ENCODE measurements at places on chromosomes 3 and 15.

DNA sequence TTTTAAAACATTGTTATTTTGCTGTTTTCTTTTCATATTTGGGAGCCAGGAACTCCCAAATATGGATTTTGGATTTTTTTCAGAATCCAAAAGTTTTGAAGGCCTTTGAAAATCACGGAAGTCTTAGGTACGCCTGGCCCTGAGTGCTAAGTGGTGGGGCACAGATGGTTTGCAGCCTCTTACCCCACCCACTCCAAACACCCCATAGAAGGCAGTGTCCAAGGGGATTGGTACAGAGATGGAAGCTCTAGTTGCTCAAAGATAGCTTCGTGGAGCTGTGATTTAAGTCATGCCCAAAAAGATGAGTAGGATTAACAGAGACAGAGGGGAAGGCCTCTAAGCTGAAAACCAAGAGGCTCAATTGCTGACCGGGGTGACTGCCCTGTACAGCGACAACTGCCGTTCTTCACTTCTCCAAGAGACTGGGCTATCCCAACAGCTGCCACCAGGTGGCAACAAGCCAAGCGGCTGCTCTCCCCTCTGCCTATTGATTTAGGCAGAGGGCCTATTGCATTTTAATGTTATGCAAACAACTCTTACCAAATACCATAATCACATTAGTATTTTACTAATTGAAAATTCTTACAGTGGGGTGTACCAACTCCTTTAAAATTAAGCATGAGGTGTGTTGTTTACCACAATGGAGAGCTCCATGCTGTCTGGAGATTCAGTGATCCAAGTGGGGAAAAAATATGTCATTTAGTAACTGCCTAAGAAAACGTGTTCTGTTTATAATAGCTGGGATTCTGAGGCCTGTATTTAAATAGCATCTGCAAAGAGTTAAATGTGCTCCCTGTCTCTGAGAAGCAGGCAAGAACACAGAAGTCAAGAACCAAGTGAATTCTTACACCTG is 64.0 kb upstream of the C15orf61 start:
- DNase-seq, result peak; percentile 75

DNA sequence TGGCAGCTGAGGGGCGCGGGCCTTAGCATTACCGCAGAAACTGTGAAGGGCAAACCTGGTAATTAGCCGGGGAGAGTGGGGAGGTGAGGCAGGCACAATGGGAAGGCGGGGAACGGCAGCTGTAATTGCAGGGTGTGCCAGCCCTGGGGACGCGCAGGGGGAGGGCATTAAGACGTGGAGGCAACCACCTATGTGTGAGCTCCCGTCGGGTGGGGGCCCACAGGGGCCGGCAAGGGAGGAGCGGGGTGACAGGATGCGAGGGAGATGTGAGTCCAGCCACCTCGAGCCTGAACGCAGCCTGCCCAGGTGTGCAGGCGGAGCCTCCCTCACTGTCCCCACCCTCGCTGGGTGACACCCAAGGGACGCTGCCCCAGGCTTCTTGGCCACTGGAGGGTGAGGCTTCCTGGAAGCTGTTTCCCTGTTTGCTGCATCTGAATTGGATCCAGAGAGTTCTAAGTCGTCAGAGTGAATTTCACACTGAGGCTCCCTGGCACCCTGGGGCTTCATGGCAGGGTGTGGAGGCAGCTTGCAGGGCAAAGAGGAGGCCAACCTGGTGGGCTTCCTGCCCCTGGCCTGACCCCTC is 130.6 kb upstream of the MEF2A start:
- DNase-seq, result no peak

DNA sequence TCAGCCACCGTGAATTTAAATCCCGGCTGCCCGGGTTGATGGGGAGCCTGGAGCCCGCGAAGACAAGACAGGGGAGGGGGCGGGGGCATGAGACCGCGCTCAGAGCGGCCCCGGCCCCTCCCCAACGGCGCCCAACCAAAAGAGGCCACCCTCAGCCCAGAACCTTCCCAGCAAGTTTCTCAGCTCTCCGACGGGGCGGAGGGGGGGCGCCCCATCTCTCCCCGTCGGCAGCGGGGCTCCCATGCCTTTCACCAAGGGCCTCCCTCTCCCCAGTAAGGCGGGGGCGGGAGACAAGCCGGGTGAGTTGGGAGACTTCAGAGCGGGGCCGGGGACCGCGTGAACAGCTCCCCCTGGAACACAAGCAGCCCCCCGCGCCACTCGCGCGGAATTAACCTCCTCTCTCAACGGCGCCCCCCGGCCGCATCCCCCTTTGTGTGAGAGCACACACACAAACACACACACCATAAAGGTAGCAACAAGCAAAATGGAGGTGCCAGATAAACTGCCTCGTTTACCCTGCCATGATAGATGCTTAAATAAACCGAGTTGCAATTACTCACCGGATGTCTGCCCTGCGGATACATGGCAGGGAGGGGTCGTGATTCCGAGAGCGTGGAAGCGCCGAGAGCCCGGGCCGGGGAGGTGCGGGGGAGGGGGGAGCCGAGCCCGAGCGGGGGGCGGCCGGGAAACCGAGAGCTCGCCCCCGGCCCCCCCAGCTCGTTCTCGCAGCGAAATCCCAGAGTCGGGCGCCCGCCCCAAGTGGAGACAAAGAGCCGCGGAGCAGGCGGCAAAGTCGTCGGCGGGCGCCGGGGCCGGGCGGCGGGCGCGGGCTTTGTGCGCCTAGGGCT is 1.3 kb downstream of the TLE3 start:
- DNase-seq, result peak; percentile 38

DNA sequence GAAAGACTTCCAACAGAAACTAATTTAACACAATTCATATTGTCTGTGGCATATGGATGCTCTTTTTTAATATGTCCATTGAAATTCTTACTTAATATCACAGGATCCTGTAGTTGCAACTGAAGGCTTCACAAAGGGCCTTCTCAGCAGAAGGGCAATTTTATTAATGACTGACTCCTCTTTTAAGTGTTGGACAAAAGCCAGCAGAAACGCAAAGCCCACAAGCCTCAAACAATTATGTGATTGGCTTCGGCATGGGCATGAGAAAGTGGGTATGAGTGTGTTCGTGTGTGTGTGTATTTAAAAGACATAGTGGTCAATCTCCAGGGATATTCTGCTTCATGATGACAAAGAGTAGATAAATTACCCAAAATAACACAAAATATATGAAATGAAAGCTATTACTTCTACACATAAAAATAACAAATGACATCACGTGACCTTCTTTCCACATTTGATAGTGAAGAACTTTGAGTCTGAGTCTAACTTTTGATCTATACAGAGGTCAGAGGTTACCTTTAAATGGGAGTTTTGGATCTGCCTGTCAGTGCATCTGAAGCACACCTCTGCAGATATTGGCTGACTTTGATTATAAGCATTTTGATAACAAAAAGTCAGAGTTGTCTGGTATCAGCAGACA is 496.9 kb downstream of the CADM2 start:
- DNase-seq, result no peak

DNA sequence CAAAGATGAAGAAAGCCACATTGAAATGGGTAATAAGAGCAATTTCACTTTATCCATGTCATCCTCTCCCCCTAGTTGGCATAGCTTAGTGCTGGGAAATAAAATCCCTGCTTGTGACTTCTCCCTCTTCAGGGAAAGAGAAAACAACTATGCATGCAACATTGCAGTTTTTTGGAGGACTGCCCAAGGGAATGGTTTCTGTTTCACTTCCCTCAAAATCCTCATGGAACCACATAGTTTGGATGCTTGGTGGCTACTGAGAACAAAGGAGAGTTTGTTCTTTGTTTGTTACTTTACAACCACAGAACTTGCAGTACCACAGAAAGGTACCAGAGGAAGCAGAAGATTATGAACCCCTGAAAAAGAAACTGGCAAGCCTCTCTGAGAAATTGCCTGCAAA is 384.6 kb upstream of the RORA start:
- no peak for DNase-seq

DNA sequence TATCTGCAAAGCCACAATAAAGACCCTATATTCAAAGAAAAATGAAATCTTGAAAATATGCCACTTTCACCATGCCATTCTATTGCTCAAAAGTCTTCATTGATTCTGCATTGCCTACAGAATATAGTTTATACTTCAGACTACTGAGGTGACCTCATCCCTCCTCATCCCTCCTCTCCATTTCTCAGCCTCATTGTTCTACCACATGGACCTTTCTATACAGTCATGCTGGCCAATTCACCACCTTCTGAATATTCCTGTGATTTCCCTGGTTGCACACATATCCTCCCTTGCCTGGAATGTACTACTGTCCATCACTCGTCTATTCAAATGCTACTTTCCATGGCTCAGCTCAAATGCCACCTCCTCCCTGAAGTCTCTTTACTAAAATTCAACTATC is 3.5 kb upstream of the COL8A1 start:
- DNase-seq, result no peak

DNA sequence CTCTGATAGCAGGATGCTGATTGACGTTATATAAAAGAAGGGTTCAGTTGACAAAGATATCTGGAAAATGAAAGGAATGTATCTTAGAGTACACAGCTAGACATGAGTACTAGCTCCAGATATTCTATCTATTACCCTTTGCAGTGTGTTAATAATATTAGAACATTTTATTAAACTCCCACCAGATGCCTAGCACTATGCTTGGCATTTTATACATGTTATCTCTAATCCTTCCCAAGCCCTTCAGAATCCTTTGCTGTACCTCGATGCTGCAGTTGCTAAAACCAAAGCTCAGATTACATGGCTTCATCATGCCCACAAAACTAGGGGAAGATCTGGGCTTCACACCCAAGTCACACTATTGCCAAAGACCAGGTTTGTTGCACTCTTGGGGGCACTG is 350.1 kb upstream of the AZI2 start:
- no peak for DNase-seq

DNA sequence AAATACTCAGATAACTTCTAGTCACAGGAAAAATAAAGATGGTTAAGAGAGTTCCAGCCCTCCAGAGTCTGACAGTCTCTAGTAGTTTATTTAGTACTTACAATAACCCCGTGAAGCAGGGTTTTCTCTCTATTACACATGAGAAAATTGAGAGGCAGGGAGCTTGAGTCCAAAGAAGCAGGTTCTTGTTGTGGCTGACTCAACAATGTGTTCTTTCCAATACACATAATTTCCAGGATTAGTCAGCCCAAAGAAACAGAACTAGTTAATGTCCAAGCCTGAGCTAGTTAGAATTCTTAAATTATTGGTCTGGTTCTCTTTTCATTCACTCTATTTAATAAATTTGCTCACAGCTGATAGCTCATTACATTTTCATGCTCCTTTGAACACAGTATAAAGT is 49.9 kb downstream of the ALDH1A2 start:
- no peak for DNase-seq

DNA sequence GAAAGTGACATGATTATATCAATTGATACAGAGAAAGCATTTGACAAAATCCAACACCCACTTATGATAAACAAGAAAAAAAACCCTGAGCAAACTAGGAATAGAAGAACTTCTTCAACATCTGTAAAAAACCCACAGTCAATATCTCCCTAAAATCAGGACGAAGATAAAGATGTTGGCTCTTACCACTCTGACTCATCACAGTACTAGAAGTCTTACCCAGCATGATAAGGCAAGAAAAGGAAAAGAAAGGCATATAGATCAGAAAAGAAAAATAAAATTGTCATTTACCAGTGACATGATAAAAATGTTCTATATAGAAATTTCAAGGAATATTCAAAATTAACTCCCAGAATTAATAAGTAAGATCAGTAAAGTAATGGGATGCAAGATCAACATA is 7.2 kb upstream of the FBXW12 start:
- no peak for DNase-seq

- DNase-seq, result no peak
Measured at GRCh38 chr15:69998541-69999391, 99.0 kb downstream of the TLE3 start.

DNA sequence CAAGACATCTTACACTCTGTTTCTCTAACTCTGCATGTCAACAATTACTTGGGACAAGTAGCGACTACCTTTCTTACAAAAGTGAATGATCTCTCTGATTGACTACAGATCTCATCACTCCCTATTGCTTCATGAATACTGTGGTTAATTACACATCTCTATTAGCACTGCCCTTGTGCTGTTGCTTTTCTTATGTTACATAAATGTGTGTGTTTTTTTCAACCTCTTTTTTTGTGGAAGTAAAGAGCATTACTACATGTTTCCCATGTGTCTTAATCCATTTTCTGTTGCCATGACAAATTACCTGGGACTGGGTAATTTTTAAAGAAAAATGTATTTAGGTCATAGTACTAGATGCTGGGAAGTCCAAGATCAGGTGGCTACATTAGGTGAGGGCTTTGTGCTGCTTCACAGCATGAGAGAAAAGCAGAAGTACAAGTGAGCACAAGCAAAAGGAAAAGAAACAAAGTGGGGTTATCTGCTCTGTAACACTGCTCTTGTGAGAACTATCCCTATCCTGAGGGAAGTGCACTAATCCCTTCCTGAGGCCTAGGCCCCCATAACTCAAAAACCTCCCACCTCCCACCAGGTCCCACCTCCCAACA is 298.2 kb upstream of the SATB1 start:
- DNase-seq, result no peak

GRCh38 chr3:27216955-27217552 is 152.1 kb downstream of the NEK10 start:
- no peak for DNase-seq

DNA sequence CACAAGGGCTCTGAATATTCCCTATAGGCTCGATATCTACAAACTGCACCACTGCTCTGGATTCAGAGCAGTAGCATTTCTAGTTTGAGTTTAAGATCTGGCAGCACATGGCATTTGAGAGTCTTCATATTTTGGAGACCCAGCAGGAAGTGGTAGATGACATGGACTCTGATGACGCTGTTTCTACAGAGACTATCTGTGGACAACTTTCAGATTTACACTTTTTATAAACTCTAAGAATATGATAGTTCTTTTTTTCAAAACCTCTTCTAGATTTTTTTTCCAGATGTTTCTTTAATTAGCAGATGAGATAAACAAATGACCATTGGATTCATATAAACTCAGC is 35.8 kb downstream of the ARMC8 start:
- DNase-seq, result no peak

DNA sequence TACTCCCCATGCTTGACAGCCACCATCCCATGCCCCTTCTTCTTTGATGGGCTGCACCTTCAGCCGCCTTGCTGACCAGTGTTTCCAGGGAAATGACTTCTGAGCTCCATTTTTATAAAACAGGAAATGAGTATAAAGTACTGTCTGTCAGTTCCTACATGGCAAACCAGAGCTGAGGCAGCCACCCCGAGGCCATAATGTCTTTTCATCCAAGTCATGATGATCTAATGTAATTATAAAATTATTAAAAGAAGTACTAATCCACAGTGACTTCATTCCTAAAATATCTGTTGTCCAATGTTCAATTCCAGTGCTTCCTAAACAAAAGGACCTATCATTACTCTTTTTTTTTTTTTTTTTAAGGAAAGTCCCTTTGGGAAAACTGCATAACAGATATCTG is 75.2 kb upstream of the HERC1 start:
- DNase-seq, result no peak

DNA sequence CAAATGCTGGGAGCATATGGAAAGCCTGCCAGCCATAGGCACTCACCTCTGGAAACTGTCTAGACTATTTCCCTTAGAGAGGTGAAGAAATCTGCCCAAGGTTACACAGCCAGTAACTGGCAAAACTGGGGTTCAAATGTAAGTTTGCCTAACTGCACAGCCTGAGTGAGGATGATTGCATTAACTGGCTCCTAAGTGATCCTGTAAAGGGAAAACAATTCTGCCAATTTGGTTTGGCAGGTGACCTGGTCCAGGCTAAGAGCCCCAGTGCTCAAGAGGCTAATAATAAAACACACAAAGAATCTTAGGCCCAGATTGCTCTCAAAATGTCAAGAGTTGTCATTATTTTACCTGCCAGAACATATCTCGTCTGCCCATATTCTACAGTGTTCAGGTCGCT is 43.9 kb upstream of the SPRED1 start:
- no peak for DNase-seq
